ENCODE measurements at places on chromosomes 3 and 15. TPM values are rescaled to one million over a fixed set of nuclear protein-coding genes. Genes with fewer than 3 reads are reported as not detected.
A peak's percentile ranks its signal among the peaks of the same experiment; 100 is the strongest.

- no peaks in the 10 kb centered on the region for H3K4me1 ChIP-seq
- H3K36me3 ChIP-seq, result no peaks in the 10 kb centered on the region
- peak; percentile 78 for DNase-seq
- H3K27me3 ChIP-seq, result no peaks in the 10 kb centered on the region
- no peak overlapping the region for H3K4me3 ChIP-seq
- no peak overlapping the region for H3K27ac ChIP-seq
These were observed 222.6 kb downstream of the ABHD5 start for GRCh38 chr3:43913036-43913948.

GRCh38 chr3:112405845-112406244 lies 72.9 kb downstream of the CD200 start:
- DNase-seq, result no peak
- H3K4me1 ChIP-seq, result no peaks in the 10 kb centered on the region
- no peak overlapping the region for H3K4me3 ChIP-seq
- no peaks in the 10 kb centered on the region for H3K36me3 ChIP-seq

GRCh38 chr3:59450946-59451763 lies 401.3 kb upstream of the CFAP20DC start:
- no peak overlapping the region for H3K4me3 ChIP-seq
- no peak overlapping the region for H3K27ac ChIP-seq
- no peaks in the 10 kb centered on the region for H3K4me1 ChIP-seq
- DNase-seq, result no peak

GRCh38 chr3:100129941-100130340 lies 15.6 kb upstream of the FILIP1L start:
- H3K27me3 ChIP-seq, result no peaks in the 10 kb centered on the region
- peaks cover 18% of the 10 kb centered on the region for H3K4me1 ChIP-seq
- H3K36me3 ChIP-seq, result no peaks in the 10 kb centered on the region
- no peak overlapping the region for H3K27ac ChIP-seq
- DNase-seq, result no peak

- H3K27ac ChIP-seq, result no peak overlapping the region
- no peaks in the 10 kb centered on the region for H3K4me1 ChIP-seq
- DNase-seq, result no peak
- no peak overlapping the region for H3K4me3 ChIP-seq
- no peaks in the 10 kb centered on the region for H3K27me3 ChIP-seq
- no peaks in the 10 kb centered on the region for H3K36me3 ChIP-seq
These were observed 1.1 kb downstream of the FANCD2OS start for GRCh38 chr3:10106919-10107318.

The RAB6B gene
- 9.3 TPM for total RNA-seq

The RRP9 gene
- 9.6 TPM for total RNA-seq
